ENCODE measurements at places on chromosomes 16 and 17.
A peak's percentile ranks its signal among the peaks of the same experiment; 100 is the strongest.

GRCh38 chr16:67264277-67264676 lies 15.1 kb upstream of the PLEKHG4 start:
- no peak for DNase-seq

DNA sequence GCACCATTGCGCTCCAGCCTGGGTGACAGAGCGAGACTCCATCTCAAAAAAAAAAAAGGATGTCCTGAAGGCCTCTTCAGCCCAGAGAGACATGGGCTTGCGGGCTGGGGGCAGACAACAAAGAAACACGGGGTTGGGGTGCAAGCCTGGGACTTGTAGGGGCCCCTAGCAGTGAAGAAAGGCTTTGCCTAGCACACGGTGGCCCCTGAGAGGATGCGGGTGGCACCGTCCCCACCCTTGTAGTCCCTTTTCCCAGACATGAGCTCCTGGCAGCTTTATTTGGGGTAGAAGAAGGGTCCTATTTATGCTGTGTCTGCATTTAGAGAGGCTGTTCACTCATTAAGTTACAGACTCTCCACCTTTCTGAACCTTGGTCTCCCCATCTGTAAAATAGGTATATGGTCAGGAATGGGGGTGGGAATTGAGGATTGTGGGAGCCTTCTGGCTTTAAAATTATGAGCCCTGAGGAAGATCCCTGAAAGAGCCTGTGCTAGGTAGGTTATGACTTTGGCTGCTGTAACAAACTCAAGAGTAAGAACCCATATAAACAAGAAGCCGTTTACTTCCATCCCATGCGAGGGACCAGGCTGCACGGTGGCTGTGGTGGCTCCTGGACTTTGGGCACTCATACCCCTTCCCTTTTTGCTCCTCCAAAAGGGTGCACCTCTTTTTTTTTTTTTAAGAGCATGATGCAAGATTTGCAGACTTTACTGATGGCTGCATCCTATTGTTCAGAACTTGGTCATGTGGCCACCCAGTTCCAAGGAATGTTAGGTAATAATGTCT lies 20.6 kb upstream of the ADGRG1 start:
- DNase-seq = no peak

GRCh38 chr16:19997734-19998133 lies 76.0 kb downstream of the GPR139 start:
- no peak for DNase-seq

DNA sequence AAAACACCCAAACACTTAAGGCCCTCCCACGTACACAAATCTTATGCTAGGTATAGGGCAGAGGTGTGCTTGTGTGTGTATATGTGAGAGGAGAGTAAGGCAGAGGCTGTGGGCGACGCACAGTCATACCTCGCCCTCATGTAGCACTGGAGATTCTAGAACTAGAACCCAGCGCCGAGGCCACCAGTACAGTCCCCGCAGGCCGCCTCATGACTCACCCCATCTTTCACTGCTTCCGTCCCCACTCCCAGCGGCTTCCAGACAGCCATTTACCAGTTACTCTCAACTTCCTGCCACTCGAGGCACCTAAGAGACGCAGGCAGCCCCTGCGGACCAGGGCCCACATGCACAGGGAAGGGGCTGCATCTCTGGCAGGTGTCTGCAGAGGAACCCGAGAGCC lies 23.2 kb upstream of the CYTH1 start:
- DNase-seq = peak; percentile 83

GRCh38 chr17:4074831-4075495 lies 67.9 kb downstream of the ZZEF1 start:
- DNase-seq = no peak

- no peak for DNase-seq
Measured at GRCh38 chr16:68707340-68708152, 29.5 kb upstream of the CDH1 start.

- DNase-seq = no peak
Measured at GRCh38 chr16:89132194-89133005, 38.7 kb downstream of the ACSF3 start.

DNA sequence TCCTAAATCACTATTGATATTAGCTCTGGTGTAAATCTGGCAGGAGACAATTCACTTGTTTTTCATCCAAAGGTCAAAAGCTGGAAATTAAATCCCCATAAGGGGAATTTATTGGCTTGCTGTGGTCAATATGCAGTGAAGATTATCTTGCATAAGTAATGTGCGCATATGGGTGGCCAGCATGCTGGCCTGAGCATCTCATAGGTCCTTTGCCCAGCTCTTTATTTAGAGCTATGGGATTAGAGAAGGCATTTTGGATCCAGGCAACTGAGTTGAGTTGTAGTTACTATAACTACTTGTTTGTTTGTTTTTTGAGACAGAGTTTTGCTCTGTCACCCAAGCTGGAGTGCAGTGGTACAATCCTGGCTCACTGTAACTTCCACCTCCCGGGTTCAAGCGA lies 110.7 kb downstream of the AATF start:
- DNase-seq = no peak

DNA sequence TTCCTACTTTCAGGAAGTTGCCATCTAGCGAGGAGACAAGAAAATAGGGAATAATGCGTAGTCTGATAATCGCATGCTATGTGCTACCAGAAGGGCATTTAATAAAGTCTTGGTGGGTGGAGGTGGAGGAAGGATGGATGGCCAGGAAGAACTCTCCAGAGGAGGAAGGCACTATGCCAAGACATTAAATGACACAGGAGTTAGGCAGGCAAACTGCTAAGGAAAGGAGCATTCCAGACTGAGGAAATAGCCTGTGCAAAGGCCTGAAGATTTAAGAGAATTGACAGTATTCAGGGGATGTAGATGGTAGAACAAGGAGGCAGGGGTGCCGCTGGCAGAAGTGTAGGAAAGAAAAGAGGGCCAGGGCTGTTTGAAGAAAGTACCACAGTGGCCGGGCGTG lies 19.3 kb upstream of the ARHGAP44 start:
- no peak for DNase-seq

- DNase-seq = peak; percentile 72
Measured at GRCh38 chr17:5049314-5049841, 14.2 kb upstream of the SLC52A1 start.

DNA sequence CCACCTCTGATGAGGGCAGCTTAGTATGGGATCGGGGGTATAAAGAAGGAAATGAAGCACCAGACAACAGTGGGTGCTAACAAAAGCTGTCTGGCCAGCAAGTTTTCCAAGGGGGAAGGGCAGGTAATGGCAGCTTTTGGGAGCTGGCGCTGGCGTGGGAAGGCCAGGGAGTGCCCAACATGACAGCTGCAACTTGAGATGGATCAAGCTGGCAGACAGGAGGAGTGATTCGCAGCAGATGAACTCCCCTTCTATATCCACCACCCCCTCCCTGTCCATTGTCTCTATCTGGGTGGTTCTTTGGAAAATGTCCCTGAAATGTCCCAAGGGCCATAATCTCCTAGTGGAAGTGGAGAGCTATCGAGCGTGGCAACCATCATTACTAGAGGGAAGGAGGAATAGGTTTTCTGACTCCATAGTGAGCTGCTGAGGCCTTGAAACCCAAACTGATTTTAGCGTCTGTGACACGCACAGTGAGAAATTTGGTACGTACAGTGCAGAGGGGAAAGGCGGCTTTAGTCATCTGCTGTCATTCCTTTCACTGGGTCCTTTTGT lies 4.8 kb upstream of the INPP5K start:
- no peak for DNase-seq

GRCh38 chr17:75876190-75876937 lies 2.0 kb downstream of the TRIM47 start:
- peak; percentile 82 for DNase-seq

DNA sequence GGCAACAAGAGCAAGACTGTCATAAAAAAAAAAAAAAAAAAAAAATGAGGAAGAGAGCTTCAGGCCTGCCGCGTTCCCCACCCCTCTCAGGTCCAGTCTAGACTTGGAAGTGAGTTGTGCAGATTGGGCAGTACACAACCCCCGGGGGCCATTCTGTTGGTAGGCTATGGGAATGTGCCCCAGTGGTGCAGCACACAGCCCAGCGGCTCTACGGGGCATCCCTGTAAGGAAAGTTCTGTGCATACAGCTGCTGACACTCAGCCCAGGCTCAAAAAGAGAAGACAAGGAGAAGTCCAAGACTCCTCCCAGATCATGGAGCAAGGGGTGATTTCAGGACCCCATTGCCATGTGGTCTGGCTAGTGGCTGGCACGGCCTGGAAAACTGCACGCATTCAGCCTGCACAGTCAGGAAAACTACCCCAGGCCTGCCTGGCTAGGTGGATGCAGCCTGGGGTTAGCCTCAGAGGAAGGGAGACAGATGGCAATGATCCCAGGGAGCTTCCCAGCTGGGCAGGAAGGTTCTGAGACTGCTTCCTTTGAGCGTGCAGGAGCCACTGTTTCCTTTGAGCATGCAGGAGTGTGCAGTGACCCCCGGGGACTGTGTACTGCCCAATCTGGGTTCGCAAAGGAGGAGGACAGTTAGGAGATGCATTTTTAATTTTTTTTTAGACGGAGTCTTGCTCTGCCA lies 44.8 kb downstream of the PECAM1 start:
- DNase-seq = no peak

- no peak for DNase-seq
Measured at GRCh38 chr16:68823401-68824135, 19.8 kb upstream of the TANGO6 start.

GRCh38 chr16:85441189-85441889 lies 171.8 kb upstream of the GSE1 start:
- DNase-seq = no peak

- no peak for DNase-seq
Measured at GRCh38 chr17:40727447-40728231, 24.1 kb upstream of the KRT24 start.

GRCh38 chr16:27851586-27851985 lies 211.9 kb downstream of the GSG1L start:
- DNase-seq = no peak

DNA sequence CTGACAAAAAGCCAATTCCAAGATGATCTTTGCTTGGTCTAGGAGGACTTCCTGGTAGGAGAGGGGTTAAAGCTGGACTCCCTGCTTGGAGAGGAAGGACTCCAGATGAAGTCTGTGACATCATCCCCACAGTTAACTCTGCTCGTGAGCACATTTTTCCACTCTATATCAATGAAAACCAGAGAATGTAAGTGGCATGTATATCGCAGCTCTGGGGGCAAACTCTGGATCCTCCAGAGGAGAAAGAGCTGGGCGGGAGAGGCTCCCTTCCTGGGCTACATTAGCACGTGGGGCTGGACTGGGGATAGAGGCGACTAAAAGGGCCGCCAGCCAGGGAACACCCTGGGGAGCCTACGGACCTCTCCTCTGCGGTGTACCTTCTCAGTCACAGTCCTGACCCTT lies 34.1 kb downstream of the HIC1 start:
- DNase-seq = no peak

DNA sequence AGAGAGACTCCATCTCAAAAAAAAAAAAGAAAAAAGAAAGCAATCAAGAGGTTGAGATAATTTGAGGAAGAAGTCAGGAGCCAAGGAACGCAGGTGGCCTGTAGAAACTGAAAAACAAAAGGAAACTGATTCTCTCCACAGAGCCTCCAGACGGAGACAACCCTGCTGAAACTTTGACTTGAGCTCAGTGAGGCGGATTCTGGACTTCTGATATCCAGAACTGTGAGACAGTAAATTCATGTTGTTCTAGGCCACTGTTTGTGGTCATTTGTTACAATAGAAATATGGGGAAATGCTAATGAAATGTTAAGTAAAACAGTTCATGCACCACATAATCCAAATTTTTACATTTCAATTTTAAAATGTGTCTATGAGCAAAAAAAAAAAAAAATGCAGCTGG lies 5.2 kb downstream of the MBTPS1 start:
- no peak for DNase-seq

- no peak for DNase-seq
Measured at GRCh38 chr17:78257810-78258322, 26.4 kb downstream of the TMEM235 start.

- DNase-seq = no peak
Measured at GRCh38 chr17:70621566-70621965, 452.2 kb downstream of the KCNJ2 start.

GRCh38 chr17:42311240-42312034 lies 23.1 kb downstream of the STAT5A start:
- no peak for DNase-seq

DNA sequence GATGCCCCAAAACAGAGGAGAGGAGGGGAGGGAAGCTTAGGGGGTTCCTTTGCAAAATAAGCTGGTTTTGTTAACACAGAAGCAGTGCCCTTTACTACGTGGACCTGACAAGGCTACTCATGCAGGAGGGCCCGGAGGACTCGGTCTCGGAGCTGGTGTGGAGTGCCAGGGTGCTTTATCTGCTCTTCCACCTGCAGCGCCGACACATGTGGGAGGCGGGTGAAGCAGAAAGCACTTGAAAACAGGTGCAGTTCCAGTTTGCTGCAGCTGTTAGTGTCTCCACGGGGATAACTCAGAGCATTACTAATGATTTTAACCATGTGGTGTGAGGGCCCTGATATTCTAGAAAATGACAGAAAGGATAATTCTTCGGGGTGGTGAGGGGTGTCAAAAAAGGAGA lies 35.0 kb upstream of the MNT start:
- no peak for DNase-seq

DNA sequence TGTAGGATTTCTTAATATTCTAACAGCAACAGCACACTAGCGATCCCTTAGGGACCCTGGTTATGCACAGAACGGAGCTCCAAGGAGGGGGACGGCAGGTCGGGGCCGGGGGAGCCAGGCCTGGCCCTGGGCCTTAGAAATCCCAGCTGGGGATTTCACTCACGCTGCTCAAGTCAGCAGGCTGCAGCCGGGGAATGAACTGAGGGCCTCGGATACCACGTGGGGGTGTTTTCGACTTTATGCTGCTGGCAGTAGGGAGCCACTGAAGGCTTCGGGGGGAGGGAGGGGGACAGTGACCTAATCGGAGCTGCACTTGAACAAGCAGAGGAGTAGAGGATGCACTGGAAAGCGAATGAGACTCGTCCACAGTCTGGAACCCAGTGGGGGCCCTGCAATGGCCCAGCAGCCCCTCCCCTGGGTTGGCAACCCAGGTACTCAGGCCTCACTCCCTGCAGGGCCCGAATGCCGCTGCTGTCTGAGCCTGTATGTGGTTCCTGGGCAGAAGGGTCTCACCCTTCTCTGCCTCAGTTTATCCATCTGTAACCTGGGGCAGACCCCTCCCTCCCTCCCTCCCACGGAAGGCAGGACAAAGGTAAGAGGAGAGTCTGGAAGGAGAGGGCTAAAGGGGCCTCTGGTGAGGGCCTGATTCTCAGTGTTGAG lies 53.7 kb downstream of the RPH3AL start:
- no peak for DNase-seq

DNA sequence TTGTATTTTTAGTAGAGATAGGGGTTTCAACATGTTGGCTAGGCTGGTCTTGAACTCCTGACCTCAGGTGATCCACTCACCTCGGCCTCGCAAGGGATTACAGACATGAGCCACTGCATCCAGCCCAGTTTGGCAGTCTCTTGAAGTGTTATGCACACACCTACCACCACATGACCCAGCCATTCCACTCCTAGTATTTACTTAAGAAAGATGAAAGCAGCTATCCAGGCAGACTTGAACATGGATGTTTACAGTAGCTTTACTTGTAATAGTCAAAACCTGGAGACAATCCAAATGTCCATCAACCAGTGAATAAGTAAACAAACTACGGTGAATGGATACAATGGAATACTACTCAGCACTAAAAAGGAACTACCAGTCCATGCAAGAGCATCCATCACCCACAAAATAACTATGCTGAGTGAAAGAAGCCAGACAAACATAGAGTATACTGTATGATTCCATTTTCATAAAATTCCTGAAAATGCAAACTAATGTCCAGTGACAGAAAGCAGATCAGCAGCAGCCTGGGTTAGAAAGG lies 37.8 kb upstream of the RASD1 start:
- no peak for DNase-seq

- DNase-seq = no peak
Measured at GRCh38 chr16:17358846-17359245, 111.9 kb downstream of the XYLT1 start.

All from T-helper 22 cell (primary cell).